Hematopoietic multipotent progenitor cell treated with erythropoietin and hydrocortisone succinate and interleukin-3 and kit ligand, for 15 days (in vitro differentiated cells): ENCODE measurements at places on chromosomes 16 and 17.

GRCh38 chr16:71408536-71408935 lies 33.3 kb downstream of the TLE7 start:
- DNase-seq, result no peak

DNA sequence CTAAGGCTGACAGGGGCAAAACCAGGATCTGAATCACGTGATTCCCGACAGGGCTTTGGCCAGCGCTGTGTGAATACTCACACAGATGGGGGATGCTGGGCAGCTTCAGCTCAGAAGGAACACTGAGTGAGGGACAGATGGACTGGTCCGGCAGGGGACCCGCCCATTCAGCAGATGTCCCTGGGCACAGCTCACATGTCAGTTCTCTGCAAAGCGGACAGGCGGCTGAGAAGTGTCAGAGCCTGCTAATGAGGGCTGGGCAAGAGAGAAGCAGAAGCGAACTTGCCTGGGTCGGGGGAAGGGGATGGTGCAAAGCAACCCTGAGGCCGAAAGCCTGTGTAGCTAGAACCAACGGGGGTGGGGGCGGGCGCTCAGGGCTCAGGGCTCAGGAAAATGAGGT lies 11.9 kb upstream of the GLIS2 start:
- DNase-seq, result no peak

DNA sequence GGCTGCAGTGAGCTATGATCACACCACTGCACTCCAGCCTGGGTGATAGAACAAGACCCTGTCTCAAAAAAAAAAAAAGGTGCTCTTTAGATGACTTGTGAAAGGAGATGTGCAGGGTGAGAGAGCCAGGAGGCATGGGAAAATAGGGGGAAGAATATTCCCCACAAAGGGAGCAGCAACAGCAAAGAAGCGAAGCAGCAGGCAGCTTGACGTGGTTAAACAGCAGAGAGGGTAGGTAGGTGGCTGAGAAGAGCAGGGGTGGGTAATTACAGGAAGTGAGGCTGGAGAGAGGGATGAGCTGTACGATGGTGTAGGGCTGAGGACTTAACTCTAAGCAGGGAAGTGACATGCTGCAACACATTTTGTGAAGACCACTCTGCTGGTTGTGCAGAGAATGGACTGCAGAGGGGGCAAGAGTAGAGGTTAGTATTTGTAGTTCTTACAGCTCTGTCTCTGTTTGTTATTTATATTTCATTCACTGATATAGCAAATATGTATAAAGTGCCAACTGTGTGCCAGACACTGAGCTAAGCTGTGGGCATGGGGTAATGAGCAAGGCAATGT lies 1.6 kb downstream of the HEATR3 start:
- peak; percentile 16 for DNase-seq

DNA sequence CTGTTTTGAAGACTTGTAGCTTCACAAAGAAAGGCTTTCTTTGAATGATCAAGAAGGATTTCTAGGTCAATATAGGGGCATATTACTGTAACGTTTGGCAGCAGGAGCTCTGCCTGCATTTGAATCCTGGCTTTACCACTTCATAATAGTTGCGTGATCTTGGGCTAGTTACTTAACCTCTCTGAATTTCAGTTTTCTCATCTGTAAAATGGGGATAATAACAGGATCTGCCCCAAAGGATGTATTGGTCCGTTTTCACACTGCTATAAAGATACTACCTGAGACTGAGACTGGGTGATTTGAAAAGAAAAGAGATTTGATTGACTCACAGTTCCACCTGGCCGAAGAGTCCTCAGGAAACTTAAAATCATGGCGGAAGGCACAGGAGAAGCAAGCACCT lies 12.5 kb downstream of the BMERB1 start:
- DNase-seq, result no peak

DNA sequence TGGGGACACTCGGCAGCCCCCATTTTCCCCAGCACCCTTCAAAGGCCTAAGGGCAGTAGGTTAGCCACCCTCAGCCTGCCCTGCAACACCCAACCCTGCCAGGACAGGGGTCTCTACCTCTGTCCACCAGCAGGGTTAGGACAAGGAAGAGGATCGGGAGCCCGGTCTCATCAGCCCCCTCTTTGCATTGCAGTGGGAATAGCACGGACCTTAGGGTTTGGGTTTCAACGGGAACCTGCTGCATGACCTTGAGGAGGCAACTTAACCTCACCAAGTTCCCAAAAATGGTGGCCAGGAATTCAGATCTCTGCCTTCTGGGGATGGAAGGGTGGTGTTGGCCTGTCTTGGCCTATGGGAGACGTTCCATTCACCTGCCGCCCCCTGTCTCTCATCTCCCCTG lies 20.2 kb upstream of the SPPL2C start:
- DNase-seq, result no peak

GRCh38 chr17:77319211-77320043 lies 178.7 kb downstream of the SEC14L1 start:
- DNase-seq, result no peak

- no peak for DNase-seq
These were observed 6.5 kb upstream of the CTCF start for GRCh38 chr16:67555795-67556212.

DNA sequence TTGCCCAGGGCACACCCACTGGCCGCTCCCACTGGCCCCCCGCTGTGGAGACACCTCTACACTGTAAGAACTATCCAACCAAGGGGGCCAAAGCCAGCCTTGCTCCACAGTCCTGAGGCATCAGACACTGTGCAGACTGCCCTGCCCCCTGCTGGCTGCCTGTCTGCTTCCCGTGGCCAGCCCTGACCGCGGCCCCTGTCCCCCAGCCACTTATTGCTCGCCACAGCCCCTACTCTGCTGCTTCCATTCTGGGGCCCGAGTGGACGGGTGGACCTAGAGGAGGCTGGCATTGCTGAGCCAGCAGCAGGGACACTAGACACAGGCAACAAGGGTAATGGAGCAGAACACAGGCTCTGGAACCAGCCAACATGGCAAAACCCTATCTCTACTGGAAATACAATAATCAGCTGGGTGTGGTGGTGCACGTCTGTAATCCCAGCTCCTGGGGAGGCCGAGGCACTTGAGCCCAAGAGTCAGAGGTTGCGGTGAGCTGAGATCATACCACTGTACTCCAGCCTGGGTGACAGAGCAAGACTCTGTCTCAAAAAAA lies 19.7 kb upstream of the LRRC37A3 start:
- peak; percentile 82 for DNase-seq

DNA sequence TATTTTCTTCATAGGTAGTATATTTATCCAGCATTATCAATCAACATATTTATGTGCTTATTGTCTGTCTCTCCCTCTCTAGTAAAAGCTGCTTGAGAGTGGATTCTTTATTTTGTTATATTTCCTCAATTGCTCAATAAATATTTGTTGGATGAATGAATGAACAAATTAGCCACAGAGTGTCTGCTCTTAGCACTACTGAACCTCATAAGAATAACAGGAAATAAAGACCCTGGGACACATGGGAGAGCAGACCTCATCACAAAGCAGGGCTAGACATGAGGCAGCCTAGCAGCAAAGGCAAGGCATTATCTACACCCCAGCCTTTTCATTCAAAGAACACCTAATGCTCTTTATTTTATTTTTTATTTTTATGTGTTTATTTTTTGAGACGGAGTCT lies 34.9 kb upstream of the TANC2 start:
- DNase-seq, result no peak

- DNase-seq, result no peak
These were observed 647 bp downstream of the PRSS8 start for GRCh38 chr16:31134625-31135534.

DNA sequence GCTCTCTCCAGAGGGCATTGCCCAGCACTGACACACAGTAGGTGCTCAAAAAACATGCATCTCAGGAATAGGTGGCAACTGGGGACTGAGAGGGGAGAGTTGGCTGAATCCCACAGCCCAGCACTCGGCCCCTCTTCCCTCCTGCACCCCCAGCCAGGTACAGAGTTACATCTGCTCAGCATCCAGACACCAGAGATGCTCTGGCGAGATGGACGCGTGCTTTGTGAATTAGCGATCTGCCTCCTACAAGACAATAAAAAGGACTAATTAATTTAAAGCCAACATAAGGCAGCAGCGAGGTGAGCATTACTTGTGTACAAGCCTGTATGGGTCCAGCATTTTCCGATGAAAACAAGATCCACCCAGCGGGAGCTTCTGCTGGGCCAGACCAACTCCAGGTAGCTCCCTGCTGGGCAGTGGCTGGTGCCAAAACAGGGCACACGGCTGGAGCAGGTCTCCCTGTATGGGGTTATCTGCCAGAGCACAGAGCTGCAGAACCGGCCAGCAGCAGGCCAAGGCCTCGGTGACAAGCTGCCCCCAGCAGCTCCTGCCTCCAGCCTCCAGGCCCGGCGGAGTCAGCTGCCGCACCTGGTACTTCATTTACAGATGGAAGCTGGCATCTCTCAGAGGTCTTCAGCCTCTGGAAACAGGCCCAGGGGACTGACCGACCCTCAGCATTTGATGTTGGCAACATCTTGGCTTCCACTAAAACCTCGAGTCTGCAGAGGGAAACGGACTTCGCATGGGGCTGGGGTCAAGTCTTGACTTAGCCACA lies 219.7 kb upstream of the SDK2 start:
- DNase-seq, result no peak

- no peak for DNase-seq
These were observed 22.4 kb upstream of the GNG13 start for GRCh38 chr16:822909-823297.

DNA sequence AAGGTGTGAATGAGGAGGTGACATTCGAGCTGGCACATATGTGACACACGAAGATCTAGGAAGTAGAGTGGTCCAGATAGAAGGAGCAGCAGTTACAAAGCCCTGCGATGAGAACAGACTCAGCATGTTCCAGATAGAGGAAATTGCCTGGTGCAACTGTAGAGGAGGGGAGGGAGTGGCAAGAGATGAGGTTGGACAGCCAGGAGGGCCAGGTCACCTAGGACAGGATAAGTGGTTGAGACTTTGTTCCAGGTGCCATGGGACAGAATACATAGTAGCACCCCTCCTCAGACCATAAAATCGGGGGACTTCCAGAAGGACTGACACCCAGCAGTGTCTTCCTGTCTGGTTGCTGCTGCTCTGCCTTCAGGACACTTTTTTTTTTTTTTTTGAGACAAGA lies 11.0 kb upstream of the CENPT start:
- DNase-seq, result no peak

DNA sequence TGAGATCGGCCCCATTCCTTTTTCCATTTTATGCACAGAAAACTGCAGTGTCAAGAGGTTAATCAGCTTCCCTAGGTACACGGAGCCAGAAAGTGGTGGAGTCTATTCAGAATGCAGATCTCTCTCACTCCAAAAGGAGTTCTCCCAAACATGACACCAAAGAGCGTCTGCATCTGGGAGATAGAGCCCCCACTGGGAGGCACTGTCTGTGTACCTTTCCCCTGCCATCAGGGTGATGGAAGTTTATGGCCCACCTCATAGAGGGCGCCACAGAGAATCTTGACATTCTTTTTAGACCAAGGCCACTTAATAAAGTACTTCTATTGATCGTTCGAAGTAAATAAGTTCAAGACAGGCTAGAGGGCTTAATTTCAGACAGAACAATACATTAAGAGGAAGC lies 493.7 kb upstream of the ERCC4 start:
- no peak for DNase-seq
